T-helper 17 cell (primary cell): ENCODE measurements at places on chromosomes 5 and 9.

GRCh38 chr5:55638051-55638450, 74.1 kb downstream of the SLC38A9 start:
- peaks cover 7% of the 10 kb centered on the region for H3K36me3 ChIP-seq
- no peak overlapping the region for H3K27ac ChIP-seq
- peaks cover 3% of the 10 kb centered on the region for H3K4me1 ChIP-seq

DNA sequence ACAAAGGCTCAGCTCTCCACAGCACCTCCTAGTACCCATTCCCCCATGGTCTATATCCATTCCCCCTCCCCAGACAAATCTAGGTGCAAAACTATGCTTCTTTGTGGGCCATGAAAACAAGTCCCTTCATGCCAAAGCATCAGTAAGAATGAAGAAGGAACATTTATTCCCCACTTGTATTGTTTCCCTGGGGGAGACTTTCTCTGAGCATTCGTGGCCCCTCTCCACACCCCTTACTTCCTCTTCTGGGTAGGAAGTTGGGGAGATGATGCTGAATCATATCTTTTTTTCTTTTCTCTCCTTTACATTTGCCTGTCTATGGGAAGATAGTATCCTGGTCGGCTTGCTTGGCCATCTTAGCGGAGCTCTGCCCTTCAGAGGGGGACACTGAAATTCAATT, 246.8 kb downstream of the NSG2 start:
- no peaks in the 10 kb centered on the region for H3K4me1 ChIP-seq
- DNase-seq, result no peak
- H3K27me3 ChIP-seq, result no peaks in the 10 kb centered on the region
- no peak overlapping the region for H3K27ac ChIP-seq
- H3K36me3 ChIP-seq, result no peaks in the 10 kb centered on the region
- H3K4me3 ChIP-seq, result no peak overlapping the region

DNA sequence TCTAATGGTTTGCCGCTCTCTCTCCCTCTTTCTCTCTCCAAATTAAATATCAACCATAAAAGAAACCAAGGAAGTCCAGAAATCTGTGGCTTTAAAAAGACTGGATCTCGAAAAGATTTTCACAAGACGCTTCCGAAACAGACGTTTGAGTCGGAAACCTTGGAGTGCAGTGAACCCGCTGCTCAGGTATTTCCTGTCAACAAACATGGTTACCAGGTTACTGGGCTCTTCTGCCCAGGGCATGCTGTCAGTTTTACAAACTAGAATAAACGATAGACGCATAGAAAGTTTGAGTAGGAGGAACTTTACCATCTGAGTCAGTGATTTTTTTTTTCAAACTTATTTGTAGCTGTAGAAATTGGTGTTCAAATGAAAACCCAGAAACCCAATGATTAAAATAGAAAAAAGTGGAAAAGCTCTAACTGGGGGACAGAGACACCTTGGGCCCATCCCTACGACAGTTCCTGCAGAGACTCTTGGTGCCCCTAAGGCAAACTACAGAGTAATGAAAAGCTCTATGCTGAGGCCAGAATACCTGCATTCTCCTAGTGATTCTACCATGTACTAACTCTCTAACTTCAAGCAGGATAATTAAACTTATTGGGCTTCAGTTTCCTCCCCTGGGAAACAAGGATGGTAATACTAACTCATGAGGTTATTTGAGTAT, 90.0 kb downstream of the DOCK8 start:
- H3K4me3 ChIP-seq, result no peak overlapping the region
- peak overlapping the region; percentile 93 for H3K27ac ChIP-seq
- H3K4me1 ChIP-seq, result peaks cover 17% of the 10 kb centered on the region

GRCh38 chr5:150209099-150209635, 19.3 kb downstream of the SLC6A7 start:
- peak overlapping the region; percentile 52 for H3K4me3 ChIP-seq
- H3K27ac ChIP-seq, result peak overlapping the region; percentile 39
- H3K27me3 ChIP-seq, result peaks cover 32% of the 10 kb centered on the region
- DNase-seq, result no peak

DNA sequence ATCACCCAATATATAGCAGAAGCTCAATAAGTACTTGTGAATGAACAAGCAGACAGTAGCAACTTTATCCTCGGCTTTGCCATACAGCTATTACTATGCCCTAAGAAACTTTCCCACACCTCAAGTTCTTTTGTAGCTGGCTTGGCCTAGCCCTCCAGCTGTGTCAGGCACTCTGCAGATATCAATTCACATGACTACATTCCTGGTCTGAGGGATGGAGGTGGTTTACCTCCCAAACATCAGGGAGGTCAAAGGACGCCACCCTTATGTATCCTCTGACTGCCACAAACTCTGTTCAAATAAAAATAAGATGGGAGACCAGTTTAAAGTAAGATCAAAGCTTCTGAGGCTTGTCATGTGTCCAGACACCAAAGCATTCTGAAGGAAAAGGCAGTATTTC, 416.3 kb downstream of the PIK3R1 start:
- H3K27me3 ChIP-seq, result peaks cover 39% of the 10 kb centered on the region
- peaks cover 2% of the 10 kb centered on the region for H3K4me1 ChIP-seq
- H3K36me3 ChIP-seq, result no peaks in the 10 kb centered on the region

GRCh38 chr9:121282277-121283079, 14.5 kb downstream of the GSN start:
- peaks cover 12% of the 10 kb centered on the region for H3K4me1 ChIP-seq
- DNase-seq, result no peak
- H3K27me3 ChIP-seq, result peaks cover 4% of the 10 kb centered on the region
- no peak overlapping the region for H3K4me3 ChIP-seq
- H3K27ac ChIP-seq, result no peak overlapping the region

DNA sequence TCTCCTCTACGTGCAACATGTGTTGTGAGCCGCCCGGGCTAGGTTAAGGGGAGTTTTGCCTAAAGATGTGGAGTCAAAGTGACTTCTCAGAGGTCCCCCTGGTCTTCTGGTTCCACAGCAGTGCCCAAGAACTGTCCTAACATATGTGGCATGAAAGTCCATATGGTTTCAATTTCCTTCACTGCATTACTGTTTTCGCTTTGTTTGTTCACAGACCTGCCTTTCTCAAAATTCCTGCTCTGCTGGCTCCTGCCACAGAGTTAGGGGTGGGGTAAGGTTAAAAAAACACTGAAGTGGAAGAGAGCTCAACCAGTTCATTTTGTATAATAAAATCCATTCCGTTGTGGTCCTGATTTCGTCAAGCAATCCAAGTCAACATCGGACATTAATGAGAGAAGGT, 289.4 kb downstream of the DMAC1 start:
- no peak overlapping the region for H3K27ac ChIP-seq
- H3K36me3 ChIP-seq, result peaks cover 2% of the 10 kb centered on the region
- H3K4me3 ChIP-seq, result no peak overlapping the region
- H3K4me1 ChIP-seq, result no peaks in the 10 kb centered on the region
- no peak for DNase-seq

GRCh38 chr5:94197970-94198369, 420.4 kb downstream of the KIAA0825 start:
- no peak overlapping the region for H3K4me3 ChIP-seq
- no peaks in the 10 kb centered on the region for H3K27me3 ChIP-seq
- no peak for DNase-seq

DNA sequence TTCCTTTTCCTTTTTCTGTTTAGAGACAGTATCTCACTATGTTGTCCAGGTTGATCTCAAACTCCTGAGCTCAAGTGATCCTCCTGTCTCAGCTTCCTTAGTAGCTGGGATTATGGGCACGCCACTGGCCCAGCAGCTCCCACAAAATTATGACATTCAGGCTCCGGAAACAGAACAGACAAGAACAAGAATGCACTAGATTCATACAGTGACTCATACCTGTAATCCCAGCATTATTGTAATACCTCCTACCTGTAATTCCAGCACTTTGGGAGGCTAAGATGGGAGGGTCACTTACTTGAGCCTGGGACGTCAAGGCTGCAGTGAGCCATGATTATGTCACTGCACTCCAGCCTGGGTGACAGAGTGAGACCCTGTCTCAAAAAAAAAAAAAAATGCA, 26.7 kb upstream of the B4GALT1 start:
- H3K4me1 ChIP-seq, result peaks cover 5% of the 10 kb centered on the region
- DNase-seq, result no peak
- H3K36me3 ChIP-seq, result no peaks in the 10 kb centered on the region
- H3K27ac ChIP-seq, result no peak overlapping the region

DNA sequence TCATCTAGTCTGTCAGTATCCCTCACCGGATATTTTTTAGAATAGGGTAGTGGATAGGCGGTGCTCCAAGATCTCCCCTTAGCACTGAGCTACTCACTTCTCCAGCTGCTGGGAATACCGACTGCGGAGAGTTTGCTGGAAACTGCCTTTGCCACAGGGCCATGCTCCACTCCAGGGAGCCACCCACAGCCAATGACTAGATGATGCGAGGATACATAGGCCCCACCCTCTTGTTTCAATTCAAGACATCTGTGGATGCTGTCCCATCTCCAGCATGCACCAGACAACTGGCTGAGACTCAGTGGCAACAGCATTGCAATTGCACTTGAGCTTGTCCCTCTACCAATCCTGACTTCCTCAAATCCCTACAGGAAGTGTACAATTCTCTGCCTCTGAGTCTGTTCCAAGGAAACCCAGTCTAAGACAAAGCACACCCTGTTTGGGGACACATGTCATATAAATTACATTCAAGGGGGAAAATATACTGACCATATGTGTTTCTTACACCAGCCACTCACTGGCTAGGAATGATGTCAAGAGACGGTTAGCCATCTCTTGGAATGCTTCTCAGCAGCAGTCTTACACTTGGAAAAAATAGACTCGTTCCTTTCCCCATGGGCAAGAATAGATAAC, 312.6 kb upstream of the KIF2A start:
- peaks cover 7% of the 10 kb centered on the region for H3K27me3 ChIP-seq
- DNase-seq, result no peak
- H3K4me1 ChIP-seq, result no peaks in the 10 kb centered on the region
- H3K4me3 ChIP-seq, result no peak overlapping the region
- H3K27ac ChIP-seq, result no peak overlapping the region

DNA sequence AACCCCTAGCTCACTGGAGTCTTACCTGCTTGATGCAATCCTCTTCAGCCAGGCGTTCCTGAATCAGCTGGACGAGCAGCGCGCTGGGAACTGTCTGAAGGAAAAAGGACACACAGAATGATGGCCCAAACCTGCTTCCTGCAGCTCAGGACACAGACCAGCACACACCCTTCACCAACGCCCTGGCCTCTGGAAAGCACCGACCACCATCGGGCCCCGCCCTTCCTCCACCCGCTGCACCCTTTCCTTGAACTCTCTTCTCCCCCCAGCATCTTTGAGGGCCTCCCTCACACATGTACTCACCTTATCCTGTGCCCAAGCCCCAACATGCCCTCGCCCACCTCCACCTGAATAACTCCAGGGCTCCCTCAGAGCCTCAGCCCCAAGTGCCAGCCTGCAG, 23.3 kb downstream of the AK8 start:
- H3K4me1 ChIP-seq, result peaks cover 7% of the 10 kb centered on the region
- H3K36me3 ChIP-seq, result peaks cover 2% of the 10 kb centered on the region
- no peak overlapping the region for H3K4me3 ChIP-seq

- DNase-seq, result no peak
- H3K4me1 ChIP-seq, result no peaks in the 10 kb centered on the region
Observed at GRCh38 chr9:86511614-86512360, 157.6 kb upstream of the TUT7 start.

DNA sequence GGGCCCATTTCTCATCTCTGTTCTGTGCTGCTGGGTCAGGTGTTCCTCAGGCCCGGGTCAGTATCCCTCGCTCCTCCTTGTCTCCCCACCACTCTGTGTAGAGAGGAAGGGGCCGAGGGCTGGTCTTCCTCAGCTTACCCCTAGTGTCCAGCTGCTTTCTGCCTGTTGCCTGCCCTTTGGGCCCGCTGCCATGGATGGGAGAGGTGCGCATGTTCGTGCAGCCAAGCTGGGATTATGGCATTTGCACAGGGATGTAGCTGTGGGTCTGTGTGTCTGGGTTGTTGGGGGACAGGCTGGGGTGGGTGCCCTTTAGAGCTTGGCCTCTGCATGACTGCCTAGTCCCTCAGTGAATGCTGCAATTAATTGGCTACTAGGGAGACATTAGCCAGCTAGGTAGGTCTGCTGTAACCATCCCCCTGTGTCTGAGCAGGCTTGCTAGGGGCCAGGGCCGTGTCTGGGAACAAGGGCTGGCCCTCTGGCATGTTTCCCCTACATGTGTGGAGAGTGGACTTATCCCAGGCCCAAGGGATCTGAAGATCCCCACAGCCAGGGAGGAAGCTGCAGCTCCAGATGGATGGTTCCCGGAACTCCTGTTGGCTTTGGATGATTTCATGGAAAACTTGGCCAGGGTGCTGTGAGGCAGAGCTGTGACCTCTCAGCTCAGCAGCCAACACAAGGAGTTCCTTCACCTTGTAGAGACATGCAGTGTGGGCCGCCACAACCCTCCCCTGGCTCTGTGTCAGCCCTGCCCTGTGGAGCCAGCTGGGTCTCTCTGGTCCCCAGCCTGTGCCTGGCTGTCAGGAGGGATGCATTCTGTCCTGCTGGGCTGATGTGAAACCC, 161.9 kb downstream of the MACROH2A1 start:
- peaks cover 34% of the 10 kb centered on the region for H3K27me3 ChIP-seq
- no peak for DNase-seq
- H3K4me3 ChIP-seq, result no peak overlapping the region
- no peaks in the 10 kb centered on the region for H3K36me3 ChIP-seq
- H3K27ac ChIP-seq, result no peak overlapping the region

DNA sequence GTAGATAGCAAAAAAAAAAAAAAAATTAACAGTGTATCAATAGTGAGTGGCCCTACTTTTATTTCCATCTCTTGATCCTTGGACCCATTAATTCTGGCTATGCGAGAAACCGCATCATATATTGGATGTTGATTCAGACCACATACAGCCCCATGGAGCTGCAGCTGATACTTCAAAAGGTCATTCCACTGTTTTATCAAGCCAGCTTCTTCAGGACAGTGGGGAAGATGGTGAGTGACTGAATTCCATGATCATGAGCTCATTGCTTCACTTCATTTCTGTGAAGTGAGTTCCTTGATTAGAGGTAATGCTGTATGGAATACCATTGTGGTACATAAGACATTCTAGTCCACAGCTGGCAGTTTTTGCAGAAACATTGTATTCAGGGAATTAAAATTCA, 222.9 kb upstream of the MEF2C start:
- no peaks in the 10 kb centered on the region for H3K4me1 ChIP-seq
- H3K27ac ChIP-seq, result no peak overlapping the region
- DNase-seq, result no peak
- H3K27me3 ChIP-seq, result no peaks in the 10 kb centered on the region

DNA sequence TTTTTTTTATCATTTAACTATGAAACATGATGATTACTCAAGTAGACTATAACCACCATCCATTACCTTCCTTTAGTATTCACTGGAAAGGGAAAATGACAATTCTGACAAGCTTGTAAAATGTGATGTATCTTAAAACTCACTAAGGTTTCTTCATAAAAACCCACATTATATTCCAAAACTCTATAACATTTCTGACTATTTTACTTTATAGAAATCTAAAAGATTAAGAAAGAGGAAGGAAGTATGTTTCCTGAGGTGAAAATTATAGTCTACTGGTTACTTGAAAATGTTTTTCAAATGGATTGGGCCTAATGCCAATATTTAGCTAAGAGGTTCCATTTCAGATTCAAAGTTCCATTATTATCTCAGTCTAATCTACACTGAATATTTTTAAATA, 1982.2 kb upstream of the C9orf72 start:
- H3K36me3 ChIP-seq, result no peaks in the 10 kb centered on the region
- no peak for DNase-seq
- H3K4me3 ChIP-seq, result no peak overlapping the region
- H3K27ac ChIP-seq, result no peak overlapping the region
- no peaks in the 10 kb centered on the region for H3K4me1 ChIP-seq
